Stimulated activated CD4-positive, alpha-beta T cell treated with anti-CD3 and anti-CD28 coated beads, Interleukin-12 subunit alpha, Interleukin-12 subunit beta, amount 100 ng/mL, for 48 hours (primary cell): ENCODE measurements at places on chromosomes 5 and 9.
A peak's percentile ranks its signal among the peaks of the same experiment; 100 is the strongest.

DNA sequence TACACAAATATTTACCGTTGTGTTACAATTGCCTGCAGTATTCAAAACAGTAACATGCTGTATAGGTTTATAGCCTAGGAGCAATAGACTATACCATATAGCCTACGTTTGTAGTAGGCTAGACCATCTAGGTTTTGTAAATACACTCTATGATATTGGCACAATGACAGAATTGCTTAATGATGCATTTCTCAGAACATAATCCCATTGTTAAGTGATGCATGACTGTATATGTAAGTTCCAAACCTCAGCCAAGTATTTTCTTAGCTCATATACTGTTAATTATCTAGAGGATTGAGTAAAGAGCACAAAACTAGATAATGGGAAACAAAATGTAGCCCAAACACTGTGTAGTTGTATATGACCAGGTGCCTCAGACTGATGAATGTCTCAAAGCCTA lies 220.1 kb downstream of the ANXA1 start:
- DNase-seq = no peak

DNA sequence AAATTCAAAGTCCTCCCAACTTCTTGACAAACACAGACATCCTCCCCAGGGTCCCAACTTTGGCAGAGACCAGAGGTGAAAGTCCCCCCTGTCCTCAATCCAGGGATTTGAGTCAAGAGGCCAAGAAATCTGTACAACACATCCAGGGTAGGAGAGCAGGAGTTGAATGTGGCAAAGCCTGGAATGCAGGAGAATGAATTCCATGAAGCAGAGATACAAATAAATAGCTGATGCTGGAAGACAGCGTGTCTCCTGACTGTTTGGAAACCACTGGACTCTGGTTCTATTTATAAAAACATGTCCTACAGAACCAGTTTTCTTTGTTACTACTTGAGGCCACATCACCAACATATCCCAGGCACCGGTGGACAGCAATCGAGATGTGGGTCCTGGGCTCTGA lies 43.7 kb upstream of the SLIT3 start:
- DNase-seq = no peak

GRCh38 chr9:91945277-91946085 lies 4.5 kb downstream of the ROR2 start:
- DNase-seq = no peak

- no peak for DNase-seq
These were observed 5.7 kb downstream of the PCSK5 start for GRCh38 chr9:75896193-75896592.

- no peak for DNase-seq
These were observed 338.9 kb upstream of the KLF9 start for GRCh38 chr9:70753311-70753710.

- no peak for DNase-seq
These were observed 257.4 kb downstream of the ENC1 start for GRCh38 chr5:74382987-74383593.

DNA sequence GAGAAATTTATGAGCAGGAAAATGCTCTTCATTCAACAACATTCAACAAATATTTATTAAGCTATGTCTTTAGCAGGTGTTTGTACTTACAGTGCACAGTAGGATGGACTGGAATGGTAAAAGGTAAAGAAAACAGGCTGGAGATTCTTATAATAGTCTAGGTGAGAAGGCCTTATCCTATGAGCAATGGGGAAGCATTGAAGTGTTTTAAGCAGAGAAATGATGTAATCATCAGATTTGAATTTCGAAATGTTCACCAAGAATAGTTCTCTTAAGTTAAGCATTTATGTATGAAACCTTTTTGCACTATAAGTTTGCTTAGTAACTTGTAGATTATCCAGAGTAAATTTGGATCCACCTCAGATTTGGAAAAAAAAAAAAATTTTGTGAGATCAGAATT lies 209.3 kb downstream of the NR3C1 start:
- DNase-seq = no peak

GRCh38 chr9:131045300-131046092 lies 36.5 kb downstream of the LAMC3 start:
- no peak for DNase-seq

- DNase-seq = no peak
These were observed 49.9 kb downstream of the PTPN3 start for GRCh38 chr9:109448223-109448622.

DNA sequence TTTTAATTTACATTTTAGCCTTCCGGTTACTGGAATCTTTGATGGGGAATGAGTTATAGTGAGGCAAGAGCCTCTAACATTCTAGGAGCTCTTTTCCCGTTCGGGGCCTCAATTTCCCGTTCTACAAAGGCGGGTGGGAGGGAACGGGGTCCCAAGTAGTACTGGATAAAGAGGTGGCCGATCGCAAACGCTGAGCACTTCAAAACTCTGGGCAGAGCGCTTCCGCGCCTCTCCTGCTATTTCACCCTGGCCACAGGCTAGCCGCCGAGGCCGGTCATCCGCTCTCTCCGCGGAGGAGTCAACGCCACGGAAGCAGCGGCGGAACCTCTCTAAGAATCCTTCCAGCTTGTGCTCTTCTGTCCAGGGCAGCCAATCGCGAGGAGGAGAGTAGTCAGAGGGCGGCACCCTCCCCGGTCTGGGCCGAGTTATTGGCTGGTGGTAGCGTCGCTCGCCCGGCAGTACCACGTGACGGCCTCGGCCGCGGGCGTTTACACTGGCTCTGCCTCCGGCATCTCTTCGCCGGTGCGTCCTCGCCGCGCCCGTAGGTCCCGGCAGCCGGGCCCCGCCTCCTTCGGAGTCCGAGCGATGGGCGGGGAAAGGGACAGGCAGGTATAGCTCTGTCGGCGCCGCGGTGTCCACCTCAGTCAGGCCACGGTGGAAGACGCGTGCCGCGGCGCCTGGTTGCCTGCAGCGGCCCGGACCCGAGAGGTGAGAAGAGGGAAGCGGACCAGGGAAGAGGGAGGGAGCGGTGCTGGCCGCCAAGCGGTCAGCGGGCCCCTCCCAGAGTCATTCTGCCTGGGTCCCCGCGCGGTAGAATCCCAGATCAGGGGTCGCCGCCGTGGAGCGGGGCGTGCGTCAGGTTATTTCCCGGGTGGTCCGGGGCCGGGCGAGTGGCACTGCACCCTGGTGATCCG lies at the start of gene SLC26A2:
TSS of gene SLC26A2 (plus strand) at position 487 of the 914 bp plus-strand sequence. CDS start 16,895 bp downstream, outside the sequence.
- DNase-seq = peak; percentile 87

- peak; percentile 50 for DNase-seq
These were observed 55.7 kb downstream of the TSSK1B start for GRCh38 chr5:113378959-113379541.

DNA sequence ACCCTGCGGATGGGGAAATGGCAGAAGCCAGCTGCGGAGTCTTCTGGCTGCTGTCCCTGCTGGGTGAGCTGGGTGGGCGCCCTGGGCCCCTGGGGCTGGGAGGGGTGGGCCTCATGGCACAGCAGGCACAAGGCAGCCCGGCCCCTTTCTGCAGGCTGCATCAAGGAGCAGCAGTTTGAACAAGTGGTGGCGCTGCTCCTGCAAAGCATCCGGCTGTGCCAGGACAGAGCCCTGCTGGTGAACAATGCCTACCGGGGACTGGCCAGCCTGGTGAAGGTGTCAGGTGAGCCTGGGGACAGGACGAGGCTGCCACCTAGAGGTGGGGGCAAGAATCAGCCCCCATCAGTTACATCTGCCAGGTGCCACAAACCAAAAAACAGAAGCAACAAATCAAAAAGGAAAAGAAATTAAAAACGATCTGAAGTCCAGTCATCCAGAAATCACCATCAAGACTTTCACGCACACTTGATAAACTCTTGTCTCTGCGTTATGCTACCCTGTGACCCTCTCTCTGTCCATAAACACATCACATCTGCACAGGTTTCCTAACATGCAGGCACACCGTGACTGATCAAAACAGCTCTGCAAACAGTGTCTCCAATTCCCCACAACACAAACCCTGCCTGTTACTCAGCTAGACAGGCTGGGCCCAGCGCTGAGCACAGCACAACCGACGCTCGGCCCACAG lies 13.9 kb downstream of the REXO4 start:
- peak; percentile 38 for DNase-seq

GRCh38 chr5:38008198-38008597 lies 168.4 kb upstream of the GDNF start:
- no peak for DNase-seq

DNA sequence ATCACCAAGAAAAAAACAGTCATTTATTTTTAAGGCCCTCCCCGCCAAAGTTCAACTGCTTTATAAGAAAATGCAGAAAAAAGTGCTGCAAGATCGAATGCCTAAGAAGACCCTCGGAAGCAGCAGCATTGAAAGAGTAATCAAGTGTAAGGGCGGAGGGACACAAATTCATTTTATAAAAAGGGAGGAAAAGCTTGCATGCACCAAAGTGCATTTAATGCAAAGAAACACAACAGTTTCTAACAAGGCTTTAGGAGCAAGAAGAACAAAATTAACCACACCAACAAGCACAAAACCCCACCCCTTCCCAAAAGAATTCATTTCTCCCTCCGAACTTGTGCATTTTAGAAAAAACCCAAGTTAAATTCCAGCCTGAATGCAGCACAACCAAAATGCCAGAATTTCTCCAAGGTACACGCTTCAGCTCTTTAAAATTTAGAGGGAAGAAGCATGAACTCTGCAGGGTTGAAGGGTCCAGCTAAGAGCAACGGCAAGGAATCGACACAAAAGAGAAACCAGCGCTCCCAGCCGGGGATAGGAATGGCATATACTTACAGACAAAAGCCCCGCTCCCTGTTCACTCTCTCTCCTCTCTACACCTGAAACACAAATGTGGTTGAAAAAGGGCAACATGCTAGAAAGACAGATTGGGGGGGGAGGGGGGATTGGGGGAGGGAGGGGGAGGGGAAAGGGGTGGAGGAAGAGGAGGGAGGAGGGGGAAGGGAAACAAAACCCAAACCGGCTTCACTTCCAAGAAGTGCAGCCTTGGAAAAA lies at the start of gene NREP:
TSS of gene NREP (minus strand) at position 614 of the 774 bp plus-strand sequence. CDS start 1,422 bp downstream, outside the sequence.
- no peak for DNase-seq

DNA sequence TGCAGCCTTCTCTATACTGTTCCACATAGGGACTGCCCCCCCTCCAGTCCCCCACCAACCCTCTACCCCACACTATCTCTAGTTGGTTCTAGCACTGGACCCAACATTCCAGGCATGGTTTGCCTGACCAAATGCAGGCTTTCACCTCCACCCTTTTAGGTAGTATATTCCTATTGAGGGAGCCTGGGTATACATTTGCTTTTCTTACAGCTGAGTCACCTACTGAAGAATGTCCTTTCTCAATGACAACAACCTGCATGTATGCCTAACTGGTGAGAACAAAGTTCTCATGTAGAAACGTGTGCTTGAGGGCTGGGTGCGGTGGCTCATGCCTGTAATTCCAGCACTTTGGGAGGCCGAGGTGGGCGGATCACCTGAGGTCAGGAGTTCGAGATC lies 8.2 kb downstream of the TNIP1 start:
- DNase-seq = no peak

DNA sequence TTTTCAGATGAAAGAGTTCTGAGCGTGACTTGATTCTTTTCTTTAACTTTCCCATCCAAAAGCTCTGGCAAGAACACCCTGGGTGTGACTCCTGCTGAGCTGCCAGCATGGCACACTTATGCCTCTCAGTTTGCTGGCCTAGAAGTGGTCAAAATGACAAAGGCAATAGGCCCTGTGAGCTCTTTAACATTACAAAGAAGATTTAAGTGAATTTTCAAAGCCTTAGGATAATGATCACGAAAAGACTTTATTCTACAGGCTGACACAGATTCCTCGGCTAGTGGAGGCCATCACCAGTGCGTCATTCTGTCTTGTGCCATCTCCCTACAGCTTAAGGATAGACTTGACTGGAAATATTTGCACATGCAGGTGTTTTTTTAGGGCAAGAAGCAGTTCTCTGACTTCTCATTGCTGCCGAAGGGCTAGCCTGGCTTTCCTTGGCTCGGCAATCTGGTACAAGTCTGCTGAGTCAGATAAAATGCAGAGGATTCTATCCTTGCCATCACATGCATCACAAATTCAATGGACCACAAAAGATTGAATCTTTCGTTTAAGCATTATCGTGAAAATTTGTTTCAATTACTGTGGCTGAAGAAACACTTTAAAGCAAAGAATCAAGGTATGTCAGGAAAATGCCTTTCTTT lies 311.5 kb downstream of the COX7C start:
- DNase-seq = no peak

DNA sequence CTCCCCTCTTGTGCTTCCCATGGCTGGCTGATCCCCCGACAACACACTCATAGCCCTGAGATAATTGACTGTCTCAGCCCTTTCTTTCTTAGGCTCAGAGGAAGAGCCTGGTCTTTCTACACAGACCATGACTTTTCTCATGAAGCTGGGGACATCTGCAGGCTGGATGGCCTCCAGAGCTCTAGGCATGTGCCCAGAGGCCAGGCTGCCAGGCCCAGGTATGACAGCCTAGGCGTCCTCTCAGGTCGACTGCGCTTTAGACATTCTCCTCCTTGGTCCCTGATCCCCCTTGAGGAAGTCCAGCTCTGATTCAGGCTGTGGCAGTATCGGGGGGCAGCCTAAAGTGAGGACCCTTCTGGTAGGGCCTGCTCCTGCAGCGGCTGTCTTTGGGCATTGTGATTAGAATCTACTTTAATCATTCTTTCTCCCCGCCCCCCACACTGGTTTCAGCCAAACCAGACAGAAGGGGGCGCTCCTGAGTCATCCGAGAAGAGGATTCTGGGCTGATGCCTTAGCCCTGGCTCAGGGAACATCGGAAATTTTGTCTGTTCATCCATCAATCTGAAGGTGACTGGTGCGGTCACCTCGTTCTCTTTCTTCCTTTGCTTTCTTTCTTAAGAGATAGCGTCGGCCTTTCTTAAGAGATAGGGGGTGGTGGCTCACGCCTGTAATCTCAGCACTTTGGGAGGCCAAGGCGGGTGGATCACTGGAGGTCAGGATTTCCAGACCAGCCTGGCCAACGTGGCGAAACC lies 66.5 kb upstream of the HSPA9 start:
- peak; percentile 69 for DNase-seq

- no peak for DNase-seq
These were observed 157.5 kb downstream of the COL23A1 start for GRCh38 chr5:178432421-178433272.

GRCh38 chr9:81083067-81083466 lies 606.3 kb downstream of the TLE1 start:
- DNase-seq = no peak

DNA sequence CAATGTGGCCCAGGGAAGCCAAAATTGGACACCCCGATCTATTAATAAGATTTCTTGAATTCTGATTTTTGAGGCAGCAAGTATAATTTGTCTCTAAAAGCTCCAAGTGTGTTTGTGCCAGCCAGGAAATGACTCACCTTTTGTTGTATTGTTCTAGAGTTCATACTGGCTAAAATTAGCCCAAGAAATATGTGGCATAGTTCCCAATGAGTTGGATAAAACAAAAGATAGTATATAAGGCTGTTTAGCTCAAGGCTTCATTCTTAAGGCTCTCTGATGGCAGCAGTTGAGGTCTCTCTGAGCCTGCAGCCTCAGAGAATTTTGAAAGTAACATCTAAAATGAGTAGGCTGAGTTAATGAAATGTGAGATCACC lies 21.6 kb downstream of the HMGXB3 start:
- DNase-seq = no peak
